ENCODE measurements at places on chromosomes 1 and 21. TPM values are rescaled to one million over a fixed set of nuclear protein-coding genes. Genes with fewer than 3 reads are reported as not detected.

The DMBX1 gene
- not detected for total RNA-seq

The POLR3C gene
- total RNA-seq = 31.8 TPM

The FMO5 gene
- 1.3 TPM for total RNA-seq

The EFNA3 gene
- total RNA-seq = 0.80 TPM

The RUSC1 gene
- total RNA-seq = 39.0 TPM
